GM10248 (cell line): ENCODE measurements at places on chromosomes 7 and 10.

GRCh38 chr7:17487343-17487742 is 188.9 kb downstream of the AHR start:
- no peak for DNase-seq

DNA sequence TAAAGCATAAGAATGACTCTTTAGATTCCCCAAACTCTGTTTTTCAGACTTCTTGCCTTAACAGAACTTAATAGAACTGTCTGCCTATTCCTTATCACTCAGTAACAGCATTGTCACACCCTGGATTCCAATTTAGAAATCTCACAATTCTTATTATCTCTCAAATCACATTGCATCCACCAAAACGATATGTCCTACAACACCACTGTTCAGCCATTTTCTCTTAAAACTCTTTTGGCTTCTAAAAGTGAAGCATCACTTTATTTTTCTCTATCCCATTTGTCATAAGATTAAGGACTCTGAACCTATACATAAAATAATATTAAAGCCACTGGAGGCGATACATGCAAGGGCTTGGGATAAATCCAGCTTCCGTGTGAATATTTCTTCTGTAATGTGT is 1.2 kb upstream of the CPED1 start:
- DNase-seq, result no peak

DNA sequence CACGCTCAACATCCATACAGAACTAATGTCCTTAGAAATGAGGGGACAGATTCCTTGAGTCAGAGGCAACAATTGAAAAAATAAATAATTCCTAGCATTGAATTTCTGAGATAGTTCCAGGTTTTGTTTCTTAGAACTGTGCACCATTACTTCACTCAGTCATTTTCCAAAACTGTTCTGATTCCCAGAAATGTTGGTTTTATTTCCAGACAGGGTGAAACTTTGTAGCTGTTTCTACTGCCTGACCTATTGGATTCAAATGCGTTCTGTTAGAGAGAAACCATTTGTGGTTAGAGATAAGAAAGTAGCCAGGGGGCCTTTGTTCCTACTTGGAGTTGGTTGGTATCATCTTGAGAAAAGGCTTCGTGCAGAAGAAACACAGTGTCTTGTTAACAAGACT is 8.1 kb upstream of the DEPP1 start:
- DNase-seq, result no peak

GRCh38 chr10:98429320-98430072 is 14.5 kb upstream of the PYROXD2 start:
- DNase-seq, result no peak

- peak; percentile 71 for DNase-seq
Measured at GRCh38 chr7:97104719-97105238, 12.7 kb upstream of the SDHAF3 start.

GRCh38 chr10:125684581-125684980 is 1.6 kb upstream of the TEX36 start:
- no peak for DNase-seq

DNA sequence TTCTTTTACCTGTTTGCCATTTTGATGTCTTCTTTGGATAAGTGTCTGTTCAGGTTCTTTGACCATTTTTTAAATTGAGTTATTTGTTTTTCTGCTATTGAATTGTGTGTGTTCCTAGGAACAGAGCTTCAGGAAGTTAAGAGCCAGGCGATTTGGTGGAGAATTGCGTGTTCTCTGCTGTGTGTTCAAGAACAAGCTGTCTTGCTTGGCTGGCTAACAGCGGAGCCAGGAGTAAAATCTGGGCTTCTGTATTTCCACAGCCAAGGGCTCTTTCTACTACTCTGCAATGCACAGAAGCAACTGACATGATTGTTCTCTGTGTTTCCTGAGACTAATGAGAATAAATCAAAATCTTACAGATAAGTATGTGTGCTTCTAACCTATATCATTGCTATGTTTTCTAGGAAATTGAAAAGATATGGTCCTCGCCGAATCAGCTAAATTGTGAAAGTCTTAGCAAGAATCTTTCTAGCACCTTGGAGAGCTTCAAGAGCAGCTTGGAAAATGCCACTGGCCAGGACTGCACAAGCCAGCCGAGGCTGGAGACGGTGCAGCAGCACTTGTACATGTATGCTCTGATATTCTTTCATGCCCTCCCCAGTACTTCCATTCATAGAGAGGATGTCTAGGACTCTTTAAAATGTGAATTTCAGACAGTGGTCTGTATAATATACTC is 124.2 kb downstream of the ABCA13 start:
- no peak for DNase-seq

DNA sequence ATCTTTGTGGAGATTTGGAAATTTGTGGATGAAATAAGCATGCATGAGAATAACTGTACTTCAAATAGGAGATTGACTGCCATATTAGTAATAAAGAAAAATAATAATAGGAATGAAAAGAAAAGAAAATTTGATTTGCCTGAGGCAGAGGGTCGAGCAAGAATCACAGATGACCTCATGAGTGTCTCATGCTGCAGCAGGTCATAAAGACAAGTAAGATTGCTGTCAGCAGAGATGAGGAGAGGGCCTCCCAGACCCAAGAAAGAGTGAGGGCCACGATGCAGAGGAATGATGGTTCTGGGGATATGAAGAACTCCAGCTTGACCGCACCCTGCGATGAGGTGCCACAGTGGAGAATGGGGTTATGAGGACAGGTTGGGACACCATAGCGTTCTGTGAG is 39.2 kb downstream of the TOMM7 start:
- DNase-seq, result no peak

- DNase-seq, result no peak
Measured at GRCh38 chr7:157444843-157445135, 108.0 kb downstream of the DNAJB6 start.

GRCh38 chr7:7614018-7614741 is 26.4 kb upstream of the UMAD1 start:
- no peak for DNase-seq

GRCh38 chr7:137961200-137962177 is 40.4 kb downstream of the CREB3L2 start:
- DNase-seq, result peak; percentile 67

DNA sequence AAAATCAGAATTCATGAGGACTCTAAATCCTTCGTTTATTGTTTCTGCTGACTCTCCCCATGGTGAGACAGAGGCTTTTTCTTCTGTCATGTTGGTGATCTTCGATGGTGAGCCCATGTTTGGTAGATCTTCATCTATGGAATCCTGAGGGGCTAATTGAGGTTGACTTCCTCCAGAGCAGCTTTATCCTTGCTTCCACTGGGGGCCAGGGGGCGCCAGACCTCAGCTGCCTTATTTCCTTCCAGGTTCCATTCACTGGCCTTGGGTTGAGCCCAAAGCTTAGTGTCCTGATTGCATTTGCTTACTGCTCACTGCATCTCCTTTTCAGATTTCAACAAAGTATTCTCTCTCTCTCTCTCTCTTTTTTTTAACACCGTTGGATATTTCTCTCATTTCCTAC is 80.7 kb downstream of the GCC1 start:
- DNase-seq, result peak; percentile 18

DNA sequence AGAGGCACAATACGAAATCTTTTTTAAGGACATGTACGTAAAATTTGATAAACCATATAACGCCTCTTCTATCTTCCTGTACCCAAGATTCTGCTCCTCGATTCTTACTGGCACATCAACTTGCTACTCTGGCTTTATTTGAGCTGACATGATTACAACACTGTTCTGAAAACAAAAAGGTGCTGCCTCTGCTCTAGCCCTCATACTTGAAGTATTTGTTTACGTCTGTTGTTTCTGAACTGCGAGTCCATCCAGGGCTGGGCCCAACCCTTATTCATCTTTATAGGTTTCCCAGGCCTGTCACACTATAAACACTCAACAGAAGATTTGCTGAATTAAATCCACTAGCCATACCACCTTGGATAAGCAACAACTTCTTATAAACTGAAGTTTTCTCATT is 96.2 kb upstream of the SVIL start:
- DNase-seq, result no peak

DNA sequence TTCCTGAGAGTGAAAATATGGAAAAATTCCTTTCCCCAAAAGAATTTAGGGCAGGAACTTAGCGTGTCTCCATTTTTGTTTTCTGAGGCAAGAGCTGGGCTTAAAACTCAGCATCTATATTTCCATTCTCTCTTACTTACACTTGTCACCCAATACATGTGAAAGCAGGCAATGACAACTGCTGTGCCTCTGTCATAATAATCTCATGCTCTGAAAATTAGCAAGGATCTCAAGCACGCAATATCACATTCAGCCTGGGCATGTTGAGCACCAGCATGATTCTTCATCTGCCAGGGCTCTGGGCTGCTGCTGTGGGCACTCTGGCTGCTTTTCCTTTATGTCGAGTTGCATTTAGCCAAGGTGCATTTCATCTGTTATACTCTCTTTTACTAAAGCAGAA is 255.5 kb downstream of the SNX10 start:
- no peak for DNase-seq

DNA sequence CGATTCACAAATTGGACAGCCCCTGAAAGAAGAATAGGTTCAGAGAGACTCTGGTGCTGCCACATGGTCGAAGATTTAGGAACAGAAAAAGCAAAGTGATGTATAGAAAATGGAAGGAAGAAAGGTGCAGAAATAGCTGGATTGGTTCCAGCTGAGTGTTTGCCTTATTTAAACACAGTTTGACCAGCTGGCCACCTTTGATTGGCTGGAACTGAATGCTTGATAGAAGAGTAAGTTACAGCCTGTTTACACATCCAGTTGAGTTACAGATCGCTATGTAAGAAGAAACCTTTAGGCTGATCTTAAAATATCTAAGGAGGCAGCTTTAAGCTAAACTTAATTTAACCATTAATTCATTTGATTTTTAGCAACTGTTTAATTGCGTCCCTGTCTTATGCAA is 40.3 kb upstream of the KAT6B start:
- DNase-seq, result no peak

- no peak for DNase-seq
Measured at GRCh38 chr10:53754596-53755250, 982.1 kb upstream of the MBL2 start.

- no peak for DNase-seq
Measured at GRCh38 chr7:157737151-157738065, 400.6 kb downstream of the DNAJB6 start.

GRCh38 chr10:93788413-93789208 is 30.9 kb downstream of the LGI1 start:
- DNase-seq, result no peak

- no peak for DNase-seq
Measured at GRCh38 chr10:11319990-11320602, 291.4 kb downstream of the USP6NL start.

- DNase-seq, result peak; percentile 51
Measured at GRCh38 chr7:155198901-155199845, 98.5 kb upstream of the INSIG1 start.

DNA sequence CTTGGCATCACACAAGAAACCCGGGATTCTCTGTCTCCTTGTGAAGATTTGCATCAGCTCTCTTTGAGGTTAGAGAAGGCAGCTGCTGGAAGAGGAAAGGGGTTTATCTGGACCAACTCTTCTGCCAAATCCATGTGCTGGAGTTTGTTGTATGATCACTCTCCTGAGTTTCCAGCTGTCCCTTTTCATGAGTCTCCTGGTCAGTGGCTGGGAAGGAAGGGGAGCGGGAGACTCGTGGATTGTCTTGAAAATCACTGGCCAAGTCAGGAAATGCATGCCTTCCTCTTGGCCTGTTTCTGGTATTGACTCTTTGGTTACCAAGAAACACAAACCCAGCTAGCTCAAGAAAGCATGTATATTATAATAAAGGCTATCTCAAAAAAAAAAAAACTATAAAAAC is 38.8 kb downstream of the TACR2 start:
- DNase-seq, result no peak

- no peak for DNase-seq
Measured at GRCh38 chr7:151679071-151679708, 159.5 kb upstream of the RHEB start.

DNA sequence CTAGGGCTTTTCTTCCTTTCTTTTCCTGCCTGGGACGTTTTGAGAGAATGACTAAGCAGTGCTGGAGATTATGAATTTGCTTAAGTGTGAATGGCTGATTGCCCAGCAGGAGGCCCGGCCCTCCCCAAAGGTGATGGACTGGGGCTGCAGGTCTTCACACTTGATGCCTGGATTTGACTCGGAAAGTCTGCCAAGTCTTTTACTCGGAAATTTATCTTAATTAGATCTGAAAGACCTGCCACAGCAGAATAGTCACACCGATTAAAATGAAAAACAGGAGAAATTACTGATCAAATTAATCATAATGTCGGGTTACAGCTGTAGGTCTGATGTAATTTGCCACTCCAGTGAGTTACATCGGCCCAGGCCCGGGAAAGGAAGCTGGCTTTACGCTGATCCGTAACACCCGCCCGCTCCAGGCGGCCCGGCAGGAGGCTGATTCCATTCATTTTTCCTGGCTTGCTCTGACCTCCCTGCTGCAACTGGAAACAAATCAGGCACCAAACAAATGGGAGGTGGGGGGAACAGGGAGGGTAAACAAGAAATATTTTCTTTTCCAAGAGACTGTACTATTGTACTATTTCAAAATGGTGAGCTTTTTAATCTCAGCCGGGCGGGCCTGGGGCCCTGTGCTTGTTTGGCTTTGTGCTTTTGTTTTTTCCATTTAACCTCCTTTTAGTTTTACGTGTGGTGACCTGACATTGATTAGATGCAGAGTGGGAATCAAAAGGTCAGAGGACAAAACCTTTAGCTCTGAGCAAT is 212.4 kb upstream of the YAE1 start:
- DNase-seq, result no peak

DNA sequence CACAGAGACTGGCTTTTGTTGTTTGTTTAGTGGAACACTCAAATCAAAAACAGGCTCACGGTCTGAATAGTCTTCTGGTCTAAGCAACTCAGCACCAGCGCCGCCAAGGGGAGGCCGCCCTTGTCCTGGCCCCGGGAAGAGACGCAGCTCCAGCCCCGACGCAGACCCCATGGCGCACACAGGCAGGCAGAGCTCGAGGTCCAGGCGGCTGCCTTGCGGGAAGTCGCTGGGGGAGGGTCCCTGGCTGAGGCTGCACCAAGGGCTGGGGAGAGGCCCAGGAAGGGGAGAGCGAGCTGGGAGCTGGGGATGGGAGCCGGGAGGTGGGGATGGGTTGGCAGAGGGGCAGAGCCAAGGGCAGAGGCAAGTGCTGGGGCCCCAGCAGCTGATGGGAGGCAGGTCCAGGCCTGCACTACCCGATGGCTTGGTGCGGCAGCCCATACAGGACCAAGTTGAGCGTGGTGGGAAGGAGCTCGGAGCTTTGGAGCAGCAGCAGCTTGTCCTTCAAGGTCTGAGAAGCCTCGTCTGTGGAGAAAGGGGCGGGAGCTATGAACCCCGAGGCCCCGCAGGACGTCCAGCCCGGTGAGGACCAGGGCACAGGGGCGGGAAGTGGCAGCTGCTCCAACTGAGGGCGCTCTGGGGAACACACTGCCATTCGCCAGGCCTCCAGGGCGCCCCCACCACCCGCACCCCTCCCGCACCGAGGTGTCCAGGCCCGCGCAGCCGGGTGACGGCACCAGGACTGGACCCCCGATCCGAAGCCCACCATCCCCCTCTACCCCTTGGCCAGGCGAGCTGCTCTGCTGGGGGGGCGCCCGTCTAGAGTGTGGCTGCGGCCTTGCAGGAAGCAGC is 22.7 kb upstream of the NKX6-2 start:
- DNase-seq, result no peak

GRCh38 chr7:33824911-33825459 is 80.4 kb upstream of the BMPER start:
- DNase-seq, result no peak
